Cerebellum (tissue), 4 donors: ENCODE measurements at places on chromosomes 5 and 9. TPM values are rescaled to one million over a fixed set of nuclear protein-coding genes. Genes with fewer than 3 reads are reported as not detected.

GRM6 gene
- total RNA-seq, result 0.27 TPM

UGT3A1 gene
- total RNA-seq, result not detected

DNA sequence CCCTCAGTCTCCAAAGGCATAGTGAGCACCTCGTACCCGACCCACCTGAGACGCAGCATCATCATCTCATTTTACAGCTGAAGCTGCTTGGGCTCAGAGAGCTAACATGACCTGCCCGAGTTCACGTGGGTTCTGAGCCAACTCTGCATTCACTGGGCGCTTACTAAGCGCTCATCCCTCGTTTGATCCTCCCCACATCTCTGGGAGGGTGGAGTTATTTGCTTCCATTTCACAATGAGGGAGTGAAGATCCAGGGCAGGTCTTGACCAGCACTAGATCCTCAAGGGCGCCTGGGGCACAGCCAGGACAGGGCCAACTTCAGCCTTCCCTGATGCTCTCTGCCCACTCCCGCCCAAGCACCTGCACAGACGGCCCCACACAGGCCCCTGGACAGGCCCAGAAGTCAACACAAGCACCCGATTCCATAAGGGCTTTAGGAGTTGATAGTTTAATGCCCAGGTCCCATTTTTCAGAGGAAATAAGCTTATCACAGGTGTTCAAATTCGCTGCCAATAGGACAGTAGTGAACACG lies 80.8 kb downstream of the HRH2 start:
- no peak for DNase-seq

- no peak for DNase-seq
These were observed 29.0 kb downstream of the PDE6A start for GRCh38 chr5:149915392-149916260.

- DNase-seq, result no peak
These were observed 59.3 kb downstream of the FSTL4 start for GRCh38 chr5:133552925-133553525.

DNA sequence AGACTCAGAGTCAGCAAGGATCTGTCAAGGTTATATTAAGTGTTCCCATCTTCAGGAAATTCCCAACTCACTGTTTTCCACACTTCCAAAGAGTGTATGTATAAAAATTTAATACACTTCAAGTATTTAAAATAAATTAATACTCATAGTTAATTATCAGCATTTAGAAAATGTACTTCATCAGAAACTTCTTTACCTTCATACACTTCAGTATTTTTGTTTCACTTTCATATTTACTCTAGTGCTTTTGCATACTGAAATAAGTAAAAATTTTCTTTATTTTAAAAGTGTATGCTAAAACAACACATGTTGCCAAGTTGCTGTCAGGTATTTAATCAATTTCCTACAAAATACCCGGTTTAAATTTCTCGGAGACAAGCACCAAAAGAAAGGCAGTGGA lies 16.5 kb downstream of the RICTOR start:
- DNase-seq, result no peak

DNA sequence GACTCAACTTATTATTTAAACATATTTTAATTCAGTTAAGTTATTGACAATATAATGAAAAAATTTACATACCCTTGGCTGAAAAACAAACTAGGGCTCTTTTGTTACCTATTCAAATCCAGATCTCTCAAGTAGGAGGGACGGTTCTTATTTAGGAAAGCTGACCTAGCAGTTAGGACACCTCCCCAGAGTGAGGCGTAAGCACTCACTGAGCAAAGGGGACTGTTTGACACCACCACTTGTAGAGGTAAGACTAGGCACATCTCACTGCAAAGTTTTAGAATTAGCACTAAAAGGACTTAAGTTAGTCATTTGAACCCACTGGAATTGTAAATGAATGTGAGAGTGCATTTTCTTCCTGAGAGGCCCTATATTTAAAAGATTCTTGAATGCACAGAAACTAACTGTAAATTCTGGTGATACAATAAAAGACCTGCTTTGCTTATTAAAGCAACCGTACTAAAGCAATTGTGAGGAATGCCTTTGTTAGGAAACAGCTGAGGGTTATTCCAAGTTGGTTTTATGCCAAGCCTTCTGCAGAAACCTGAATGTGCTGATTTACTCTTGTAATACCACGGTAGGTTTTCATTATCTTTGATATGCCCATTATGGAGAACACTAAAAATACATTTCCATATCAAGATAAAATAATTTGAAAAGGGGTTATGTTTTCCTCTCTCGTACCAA lies 16.2 kb downstream of the HACD4 start:
- peak; percentile 14 for DNase-seq

NDUFA8 gene
- 20.0 TPM for total RNA-seq

KCNMB1 gene
- total RNA-seq, result 0.09 TPM

DNA sequence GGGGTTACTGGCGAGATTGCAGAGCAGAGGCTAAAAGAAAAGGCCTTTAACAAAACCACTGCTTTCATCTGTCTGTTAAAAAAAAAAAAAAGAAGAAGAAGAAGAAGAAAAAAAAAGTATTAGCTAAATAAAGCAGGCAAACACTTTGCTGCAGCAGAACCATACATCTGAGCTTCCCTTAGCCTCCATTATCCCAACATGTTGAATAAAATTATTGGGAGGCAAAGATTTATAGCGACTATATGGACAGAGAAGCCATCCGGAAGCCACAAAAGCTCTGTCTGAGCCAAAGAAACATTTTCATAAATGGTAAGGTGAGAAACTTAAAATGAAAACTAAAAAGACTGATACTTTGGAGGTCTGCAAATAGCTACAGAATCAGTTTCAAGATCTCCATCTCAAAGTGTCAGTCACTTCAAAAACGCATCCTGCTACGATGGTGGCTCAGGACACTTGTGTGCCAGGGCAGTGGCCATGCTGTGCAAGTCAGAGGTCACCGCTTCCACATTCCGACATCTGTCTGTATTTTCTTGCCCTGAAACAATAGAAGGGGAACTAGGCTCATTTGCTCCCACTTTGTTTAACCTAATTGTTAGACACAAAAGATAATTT lies 9.6 kb downstream of the EFNA5 start:
- no peak for DNase-seq

DNA sequence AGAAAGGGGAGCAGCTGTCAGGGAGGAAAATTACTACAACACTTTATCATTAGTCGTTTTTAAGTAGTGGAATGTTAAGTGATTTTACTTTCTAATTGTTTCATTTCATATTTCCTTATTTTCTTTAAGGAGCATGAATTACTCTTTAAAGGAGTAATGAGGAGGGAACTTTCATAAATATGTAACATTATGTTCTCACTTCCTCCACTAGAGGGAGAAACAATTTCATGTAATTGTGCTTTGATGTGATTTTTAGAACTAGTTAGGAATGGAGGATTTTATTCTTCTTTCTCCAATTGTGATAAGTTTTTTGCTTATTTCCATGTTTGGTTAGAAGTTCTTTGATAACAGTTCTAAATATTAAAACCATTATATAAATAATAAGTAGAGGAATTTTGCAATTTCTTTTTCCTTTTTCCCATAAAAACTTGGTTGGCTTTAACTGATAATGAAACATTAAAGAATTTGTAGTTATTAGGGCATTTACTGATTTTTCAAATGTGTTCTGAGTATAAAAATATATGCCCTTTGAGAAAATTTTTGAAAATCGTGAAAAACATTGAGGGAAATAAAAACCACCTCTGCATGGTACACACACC lies 25.6 kb downstream of the CEP78 start:
- DNase-seq, result peak; percentile 16

GRCh38 chr5:138351056-138351455 lies 1.4 kb upstream of the KDM3B start:
- DNase-seq, result no peak

- no peak for DNase-seq
These were observed 28.9 kb downstream of the CDH9 start for GRCh38 chr5:27009540-27009915.

SPACA9 gene
- 3.1 TPM for total RNA-seq

DNA sequence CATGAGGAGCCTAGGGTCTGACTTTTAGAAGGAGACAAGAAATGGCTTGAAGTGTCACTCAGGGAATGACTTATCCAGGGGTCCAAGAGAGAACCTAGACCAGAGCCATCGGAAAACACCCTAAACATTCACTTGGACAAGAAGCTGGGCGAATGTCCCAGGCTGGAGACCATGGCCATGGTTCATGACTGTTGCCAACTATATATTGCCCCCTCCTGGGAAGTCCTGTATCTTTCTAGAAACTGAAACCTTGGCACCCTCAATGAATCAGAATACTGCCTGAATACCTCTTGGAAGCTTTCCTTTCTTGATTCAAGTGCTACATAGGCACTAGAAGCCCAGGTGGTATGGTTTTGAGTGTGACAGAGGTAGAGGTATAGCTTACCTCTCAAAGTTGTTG lies 29.9 kb downstream of the TRMO start:
- DNase-seq, result no peak

SPATA31E1 gene
- not detected for total RNA-seq

DNA sequence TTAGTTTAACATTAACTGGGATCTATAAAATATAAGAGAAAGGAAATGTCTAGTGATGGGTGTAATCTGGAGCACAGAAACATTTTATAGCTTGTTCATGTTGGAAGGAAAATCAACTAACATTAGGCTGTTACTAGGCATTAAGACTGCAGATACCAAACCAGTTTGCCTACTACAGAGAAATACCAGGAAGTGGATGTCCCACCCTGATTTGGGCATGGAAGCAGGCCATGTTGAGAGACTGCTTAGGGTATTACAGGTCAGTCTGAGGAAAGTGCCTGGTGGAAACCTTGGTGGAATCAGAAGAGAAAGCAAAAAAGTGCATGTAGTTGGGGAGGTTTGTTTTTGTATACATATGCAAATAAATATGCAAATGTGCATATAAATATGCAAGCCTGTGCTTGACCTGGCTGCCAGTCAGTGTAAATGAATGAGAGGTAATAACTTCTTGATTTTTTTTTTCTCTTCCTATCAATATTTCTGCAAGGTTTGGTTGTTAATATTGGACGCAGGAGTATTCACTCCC lies 9.6 kb upstream of the CCDC112 start:
- DNase-seq, result no peak

PROB1 gene
- total RNA-seq, result 1.1 TPM

- no peak for DNase-seq
These were observed 474.7 kb downstream of the PDE4D start for GRCh38 chr5:59418808-59419207.

C8G gene
- not detected for total RNA-seq

TICAM2 gene
- 0.82 TPM for total RNA-seq

DNA sequence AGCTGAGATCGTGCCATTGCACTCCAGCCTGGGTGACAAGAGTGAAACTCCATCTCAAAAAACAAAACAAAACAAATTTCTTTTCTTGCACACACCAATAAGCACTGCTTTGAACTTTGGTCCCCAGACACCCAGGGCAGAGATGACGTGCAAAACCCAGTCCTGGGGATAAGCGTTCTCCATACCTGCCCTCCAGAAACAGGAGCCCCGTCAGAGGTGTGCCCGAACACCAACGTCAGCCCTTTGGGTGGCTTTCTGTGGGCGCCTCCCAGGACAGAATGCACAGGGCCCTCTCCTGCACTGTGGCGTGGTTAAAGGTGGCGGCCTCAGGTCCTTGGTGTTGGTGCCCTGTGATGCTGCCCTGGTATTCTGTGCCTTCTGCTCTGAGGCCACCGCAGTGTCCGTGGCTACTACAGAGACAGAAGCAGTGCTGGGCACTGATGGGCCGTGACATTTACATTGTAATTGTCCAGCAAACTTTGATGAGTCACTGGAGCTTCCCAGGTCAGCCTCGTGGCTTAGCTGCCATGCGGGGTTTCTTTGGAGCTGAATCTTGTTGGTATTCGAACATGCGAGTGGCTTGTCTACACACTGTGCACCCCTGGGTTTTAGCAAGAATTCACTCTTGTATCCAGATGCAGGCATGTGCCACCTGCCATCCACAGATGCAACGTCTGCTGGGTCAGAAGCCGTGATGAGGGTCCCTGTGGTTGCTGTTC lies 9.8 kb downstream of the PPP1R26 start:
- no peak for DNase-seq

- DNase-seq, result no peak
These were observed 22.9 kb downstream of the CAMSAP1 start for GRCh38 chr9:135884328-135885035.

NEUROG1 gene
- total RNA-seq, result 2.6 TPM

BRD8 gene
- total RNA-seq, result 66.6 TPM

DNA sequence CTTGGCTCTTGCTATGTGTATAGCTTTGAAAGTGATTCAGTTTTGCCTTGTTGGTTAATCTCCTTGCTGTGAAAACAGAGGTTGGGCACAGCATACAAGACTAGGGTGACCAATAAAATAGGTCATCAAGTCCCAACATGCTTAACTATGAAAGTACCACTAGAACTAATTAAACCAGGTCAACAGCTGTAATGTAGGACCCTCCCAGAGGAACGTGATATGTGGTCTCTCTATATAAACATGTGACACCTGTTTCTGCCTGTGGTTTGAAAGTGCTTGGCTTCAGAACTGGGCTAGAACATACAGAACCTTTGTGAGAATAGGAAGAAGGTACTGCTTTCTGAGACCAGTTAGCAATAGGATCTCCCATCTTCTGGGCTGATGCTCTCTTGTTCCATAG lies 297.1 kb downstream of the FBXL7 start:
- no peak for DNase-seq

FAM78A gene
- 1.7 TPM for total RNA-seq
